ELR (cell line): ENCODE measurements at places on chromosomes 5 and 9.
A peak's percentile ranks its signal among the peaks of the same experiment; 100 is the strongest.

GRCh38 chr5:62268234-62268633 is 37.8 kb upstream of the KIF2A start:
- peak; percentile 3 for DNase-seq

GRCh38 chr9:91421128-91421765 is 2.4 kb downstream of the NFIL3 start:
- DNase-seq, result peak; percentile 59

DNA sequence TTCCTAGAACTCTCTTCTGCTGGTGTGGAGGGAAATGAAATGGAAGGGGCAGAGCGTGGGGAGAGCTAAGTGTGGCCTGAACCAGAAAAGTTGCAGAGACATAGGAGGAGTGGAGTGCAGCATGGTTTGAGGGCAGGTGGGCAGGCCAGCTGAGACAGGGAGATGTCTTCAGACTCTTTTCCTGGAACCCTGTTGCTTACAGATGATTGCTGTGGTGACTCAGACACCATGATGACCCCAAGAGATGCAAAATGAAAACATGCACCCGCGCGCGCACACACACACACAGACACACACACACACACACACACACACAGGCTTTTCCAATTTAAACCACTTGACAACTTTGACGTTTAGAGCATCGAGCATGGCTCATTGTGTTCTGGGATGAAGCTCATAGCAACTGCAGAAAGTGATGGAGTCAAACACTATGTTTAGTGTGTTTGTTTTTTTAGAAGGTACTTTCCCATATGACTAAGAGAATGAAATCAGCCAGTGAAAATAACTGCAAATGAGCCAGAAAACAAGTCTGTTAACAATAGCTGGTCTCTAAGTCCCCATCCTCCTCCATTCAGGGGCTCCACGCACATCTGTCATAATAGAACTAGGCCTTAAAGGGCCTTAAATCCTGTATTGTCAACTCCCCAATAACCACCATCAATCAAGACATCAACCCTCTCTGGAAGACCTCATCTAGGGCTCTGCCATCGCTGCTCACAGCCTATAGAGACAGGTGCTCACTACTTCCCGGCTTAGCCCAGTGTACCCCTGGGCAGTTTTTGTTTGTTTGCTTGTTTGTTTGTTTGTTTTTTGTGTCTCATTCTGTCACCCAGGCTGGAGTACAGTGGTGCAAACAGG is 9.6 kb downstream of the TMOD1 start:
- peak; percentile 79 for DNase-seq

DNA sequence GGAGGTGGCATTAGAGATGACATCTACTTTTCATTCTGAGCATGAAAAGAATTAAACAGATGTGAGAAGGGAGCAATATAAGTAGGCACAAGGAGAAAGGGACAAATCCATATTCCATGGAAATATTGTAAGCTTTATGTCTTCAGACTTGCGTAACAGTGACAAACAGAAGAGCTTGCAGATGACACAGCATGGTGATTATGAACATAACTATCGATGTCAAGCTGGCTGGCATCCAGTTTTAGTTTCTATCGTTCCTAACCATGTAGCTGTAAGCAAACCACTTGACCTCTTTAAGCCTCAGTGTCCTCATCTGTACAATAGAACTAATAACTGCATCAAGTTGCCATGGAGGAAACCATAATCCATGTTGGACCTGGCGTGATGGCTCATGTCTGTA is 246.7 kb upstream of the ADRA1B start:
- no peak for DNase-seq

DNA sequence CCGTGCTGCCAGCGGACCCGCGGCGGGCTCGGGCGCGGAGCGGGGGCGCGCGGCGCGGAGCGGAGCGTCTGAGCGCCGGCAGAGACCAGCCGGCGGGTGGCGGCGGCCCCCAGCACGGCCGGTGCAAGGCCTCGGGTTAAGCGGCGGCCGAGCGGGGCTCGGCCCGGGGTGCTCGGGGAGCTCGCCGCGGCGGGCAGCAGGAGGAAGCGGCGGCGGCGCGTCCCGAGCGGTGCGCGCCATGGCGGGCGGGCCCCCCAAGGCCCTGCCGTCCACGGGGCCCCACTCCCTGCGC is 150 bp downstream of the SNX30 start:
- no peak for DNase-seq

DNA sequence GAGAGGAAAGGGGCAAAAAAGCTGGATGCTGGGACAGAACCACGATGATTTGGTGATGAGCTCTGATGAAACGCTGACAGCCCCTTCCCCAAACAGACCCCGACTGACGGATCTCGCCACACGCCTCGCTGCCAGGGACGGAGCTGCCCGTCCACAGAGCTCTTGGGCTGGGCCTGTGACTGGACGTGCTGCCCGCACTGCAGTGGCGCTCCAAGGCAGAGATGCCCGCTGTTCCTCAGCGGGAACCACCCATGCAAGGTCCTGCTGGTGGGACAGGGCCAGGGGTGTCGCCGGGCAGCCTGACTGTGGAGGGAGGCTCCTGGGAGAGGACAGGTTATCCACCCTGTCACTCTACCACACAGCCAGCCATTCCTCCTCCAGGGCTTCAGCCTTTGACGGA is 66.0 kb upstream of the SARDH start:
- no peak for DNase-seq

GRCh38 chr5:80067016-80067415 is 31.9 kb downstream of the THBS4 start:
- DNase-seq, result no peak

DNA sequence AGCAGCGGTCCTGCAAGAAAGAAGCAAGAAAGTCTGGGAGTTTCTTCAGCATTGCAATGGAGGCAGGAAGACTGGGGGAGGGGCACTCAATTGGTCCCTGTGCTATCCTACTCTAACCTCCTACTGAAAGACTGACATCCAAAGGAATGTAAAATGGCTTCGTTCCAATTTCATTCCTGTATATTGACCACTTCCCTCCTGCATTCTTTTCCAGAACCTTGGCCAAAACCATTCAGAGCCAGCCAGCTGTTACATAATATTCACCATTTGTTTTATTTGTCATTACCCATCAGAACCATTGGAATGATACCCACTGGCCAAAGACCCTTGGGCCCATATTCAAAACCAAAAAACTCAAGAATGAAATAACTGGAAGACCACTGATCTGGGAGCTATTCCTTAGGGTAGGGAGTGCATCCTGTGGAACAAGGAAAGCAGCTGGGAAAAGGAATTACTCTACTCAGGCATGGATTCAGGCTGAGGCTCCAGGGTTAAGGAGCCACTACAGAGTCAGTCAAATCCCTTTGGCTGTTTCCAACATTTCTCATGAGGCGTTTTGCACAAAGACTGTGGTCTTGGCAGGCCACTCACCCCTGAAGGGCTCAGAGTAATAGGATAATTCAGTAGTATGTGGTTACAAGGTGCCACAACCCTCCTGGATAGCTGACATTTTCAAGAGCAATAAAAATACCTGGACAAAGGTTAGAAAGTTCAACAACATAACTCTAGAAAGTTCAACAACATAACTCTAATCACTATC is 148.7 kb upstream of the SLC1A3 start:
- DNase-seq, result peak; percentile 35

GRCh38 chr5:113897748-113898147 is 384.3 kb downstream of the YTHDC2 start:
- DNase-seq, result no peak

- DNase-seq, result no peak
Measured at GRCh38 chr5:143782588-143783386, 29.2 kb upstream of the HMHB1 start.

DNA sequence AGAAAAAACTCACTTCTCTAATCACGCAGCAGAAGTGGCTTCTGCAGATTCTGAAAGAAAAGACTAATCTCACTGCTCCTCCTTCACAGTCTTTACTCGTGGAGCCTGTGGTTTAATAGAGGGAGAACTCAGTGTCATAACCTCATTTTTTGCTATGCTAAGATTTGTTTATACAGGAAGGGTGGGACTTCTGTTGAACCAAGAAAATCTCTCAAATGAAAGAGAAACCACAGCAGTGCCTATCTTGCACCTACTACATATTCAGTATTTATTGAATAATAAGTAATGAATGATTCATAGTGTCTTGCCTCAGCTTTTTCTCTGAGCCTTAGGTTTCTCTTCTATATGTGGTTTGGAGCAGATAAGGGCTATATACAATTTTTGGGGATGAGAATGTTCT is 136.1 kb upstream of the DMAC1 start:
- no peak for DNase-seq

DNA sequence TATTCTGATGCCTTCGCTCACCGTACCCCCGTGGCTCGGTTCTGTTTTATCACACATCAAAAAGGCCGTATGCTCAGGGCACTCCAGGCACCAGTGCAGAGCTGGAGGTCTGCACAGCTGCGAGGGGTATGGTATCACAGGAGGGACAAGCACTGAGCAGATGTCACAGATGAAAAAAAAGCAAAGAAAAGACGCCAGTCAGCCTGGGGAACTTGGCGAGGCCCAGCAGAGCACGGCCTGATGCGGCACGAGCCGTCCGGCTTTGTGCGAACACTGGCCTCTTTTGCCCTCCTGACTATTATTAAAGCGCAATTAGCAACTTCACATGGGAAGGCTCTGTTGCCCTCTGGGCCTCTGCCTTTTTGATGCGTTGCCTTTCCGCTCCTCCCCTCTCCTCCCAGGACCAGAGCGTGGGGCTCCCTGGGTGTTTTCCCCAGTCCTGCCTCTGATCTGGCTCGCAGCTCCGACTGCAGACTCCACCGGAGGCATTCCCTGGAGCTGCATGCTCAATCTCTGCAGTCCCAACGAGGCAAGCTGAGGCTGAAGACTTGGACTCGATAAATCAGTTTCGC is 44.4 kb downstream of the AK8 start:
- no peak for DNase-seq

- DNase-seq, result no peak
Measured at GRCh38 chr5:171474230-171474813, 54.9 kb downstream of the FGF18 start.

DNA sequence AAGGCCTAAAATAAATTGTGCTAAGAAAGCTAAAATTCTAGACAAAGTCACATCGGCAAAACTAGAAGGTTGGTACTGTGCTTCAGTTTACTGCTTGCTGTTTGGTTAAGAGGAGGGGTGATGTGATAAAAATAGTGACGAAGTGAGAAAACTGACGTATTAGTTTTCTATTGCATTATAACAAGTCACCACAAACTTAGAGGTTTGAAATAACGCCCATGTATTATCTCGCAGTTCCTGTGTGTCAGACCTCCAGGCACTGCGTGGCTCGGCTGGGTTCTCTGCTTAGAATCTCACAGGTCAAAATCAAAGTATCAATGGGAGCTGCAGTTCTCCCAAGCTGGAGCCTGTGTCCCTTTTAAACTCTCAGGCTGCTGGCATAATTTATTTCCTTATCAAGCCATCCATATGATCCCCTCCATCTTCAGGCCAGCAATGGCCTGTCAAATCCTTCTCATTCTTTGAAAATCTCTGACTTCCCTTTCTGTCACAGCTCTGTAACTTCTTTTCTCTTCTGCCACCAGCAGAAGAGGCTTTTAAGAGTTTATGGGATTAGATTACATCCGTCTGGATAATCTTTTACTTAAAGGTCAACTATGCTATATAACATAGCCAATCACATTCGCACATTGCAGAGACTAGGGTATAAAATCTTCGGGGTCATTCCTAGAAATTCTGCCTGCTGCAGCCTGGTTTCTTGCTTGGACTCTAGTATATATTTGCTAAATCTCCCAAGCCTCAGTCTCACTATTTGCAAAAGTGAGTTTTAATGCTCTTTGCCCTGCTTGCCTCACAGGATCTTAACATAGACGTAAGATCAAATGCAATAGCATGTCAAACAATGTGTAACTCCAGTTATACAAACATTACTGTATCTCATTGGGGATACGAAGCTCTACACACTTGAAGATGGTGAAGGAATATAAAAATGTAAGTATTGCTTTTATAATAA is 104.0 kb upstream of the CDKN2B start:
- no peak for DNase-seq

DNA sequence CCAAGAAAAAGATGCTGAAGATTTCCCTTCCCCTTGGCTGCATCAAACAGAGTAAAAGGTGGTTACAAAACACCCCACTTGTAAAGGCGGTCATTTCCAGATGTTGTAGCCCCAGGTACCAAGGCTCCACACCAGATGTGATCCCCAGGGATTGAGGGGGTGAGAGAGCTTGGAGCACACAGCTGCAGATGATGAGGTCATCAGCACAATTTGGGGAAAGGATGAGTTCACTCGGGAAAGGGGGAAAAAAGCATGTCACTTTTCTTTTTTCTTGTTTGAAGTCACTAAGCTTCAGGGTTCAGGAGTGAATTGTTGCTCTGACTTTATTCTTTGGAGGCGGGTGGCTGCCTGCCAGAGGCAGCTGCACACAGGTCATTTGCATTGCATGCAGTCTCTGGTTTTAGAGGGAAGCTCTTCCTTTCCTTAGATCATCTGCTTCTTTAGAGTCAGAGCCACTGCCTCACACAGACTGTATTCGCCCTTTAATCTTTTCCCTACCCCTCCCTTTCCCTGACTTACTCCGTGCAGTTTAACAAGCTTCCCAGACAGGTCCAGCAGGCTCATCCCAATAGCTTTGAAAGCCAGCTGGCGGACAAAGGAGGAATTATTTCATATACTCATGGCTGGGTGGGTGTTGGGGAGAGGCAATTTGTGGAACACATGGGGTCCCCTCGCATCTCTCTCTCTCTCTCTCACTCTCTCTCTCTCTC is 409.3 kb upstream of the SLC24A2 start:
- DNase-seq, result no peak
